Liver (tissue), 10 donors: ENCODE measurements at places on chromosomes 16 and 17.

- no peak for DNase-seq
Observed at GRCh38 chr17:57724026-57724728, 20.9 kb downstream of the CCDC182 start.

DNA sequence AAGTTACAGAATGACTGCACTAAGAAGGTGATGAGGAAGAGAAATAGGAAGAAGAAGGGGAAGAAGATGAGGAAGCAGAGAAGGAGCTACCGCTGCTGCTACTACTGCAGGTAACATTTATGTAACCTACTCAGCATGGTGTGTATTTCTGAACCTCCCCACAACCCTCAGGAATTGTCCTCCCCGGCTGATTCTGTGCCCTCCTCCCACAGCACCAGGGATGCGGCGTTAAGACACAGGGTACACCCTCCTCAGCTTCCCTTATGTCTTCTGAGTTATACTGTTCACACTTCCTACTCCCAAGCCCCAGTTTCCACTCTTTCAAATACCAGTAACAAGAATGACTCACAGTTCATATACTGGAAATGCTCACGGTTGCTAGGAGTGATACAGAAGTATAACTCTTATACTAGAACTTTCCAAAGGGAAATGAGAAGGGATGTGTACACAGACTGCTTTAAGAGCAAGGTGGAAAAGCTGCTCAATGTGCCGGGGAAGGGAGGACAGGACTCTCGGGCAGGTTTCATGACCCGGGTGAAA is 224.5 kb upstream of the PSMD7 start:
- no peak for DNase-seq

DNA sequence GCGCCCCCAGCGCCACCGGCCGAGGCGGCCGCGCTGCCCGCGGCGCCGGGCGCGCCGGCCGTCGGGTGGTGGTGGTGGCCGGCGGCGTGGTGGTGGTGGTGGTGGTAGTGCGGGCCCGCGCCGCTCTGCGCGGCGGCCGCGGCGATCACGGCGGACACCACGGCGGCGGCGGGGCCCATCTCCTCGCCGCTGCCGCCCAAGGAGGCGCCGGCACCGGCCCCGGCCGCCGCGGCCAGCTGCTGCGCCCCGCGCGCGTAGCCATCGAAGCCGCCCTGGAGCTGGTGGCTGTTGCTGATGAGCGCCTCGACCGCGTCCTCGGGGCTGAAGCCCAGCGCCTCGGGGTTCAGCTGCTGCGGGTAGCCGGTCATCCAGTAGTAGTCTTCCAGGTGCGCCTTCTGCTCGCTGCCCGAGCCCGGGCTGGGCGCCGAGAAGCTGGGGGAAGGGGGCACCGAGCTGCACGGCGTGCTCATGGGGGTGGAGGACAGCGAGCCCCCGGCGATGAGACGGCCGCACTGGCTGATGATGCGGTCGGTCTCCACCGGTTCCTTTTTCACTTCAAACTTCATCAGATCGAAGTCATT is 1.2 kb downstream of the MAF start:
- DNase-seq: peak; percentile 43

GRCh38 chr17:20291853-20292252 is 175.5 kb downstream of the LGALS9B start:
- no peak for DNase-seq

- no peak for DNase-seq
Observed at GRCh38 chr16:57131351-57131970, 39.1 kb downstream of the CPNE2 start.

DNA sequence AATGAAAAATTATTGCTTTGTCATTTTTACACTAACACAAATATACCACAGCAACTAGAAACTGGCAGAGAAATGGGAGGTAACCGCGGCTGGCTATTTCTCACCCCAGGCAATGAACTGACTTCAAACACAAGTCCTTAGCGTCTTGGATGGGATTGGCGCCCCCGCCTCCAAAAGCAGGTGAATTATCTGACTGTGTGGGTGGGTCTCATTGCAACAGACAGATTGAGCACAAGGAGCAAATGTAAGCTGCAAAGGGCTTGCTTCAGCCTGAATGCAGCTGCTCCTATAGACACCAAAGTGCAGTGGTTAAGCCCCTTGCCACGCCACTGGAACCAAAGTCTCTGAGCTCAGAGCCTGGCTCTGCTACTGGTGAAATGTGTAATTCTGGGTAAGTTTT is 225.0 kb downstream of the XYLT1 start:
- no peak for DNase-seq

- DNase-seq: no peak
Observed at GRCh38 chr17:63785556-63785955, 11.6 kb downstream of the DDX42 start.

DNA sequence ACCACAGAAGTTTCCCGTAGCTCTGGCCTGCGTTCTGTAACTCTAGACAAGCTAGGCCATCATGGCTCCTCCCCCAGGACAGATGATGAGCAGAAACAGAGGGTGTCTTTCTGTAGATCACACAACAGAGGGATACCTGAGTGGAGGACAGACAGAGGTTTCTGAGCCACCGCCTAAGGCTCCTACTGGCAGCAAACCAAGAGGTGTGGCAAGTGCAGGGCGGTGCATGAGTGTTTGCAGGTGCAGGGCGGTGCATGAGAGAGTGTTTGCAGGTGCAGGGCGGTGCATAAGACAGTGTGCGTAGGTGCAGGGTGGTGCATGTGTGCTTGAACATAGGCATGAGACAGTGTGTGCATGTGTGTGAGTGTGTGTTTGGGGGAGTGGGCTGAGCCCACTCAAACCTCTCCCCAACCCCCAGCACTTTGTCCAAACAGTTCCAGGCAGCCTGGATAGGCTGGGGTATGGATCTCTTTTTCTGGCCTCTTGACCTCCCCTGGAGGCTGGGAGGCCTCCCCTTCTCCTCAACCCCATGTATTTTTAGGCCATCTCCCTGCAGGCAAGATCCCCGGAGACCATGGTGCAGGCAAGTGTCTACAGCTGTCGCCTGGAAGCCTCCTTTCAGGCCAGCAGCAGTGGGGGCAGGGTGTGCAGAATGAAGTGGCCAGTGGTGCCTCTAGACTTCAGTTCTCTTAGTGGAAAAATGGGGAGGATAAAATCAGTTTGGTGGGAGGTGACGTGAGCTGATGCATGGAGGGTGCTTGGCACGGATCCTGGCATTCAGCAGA is 53.4 kb upstream of the CBX4 start:
- DNase-seq: no peak

DNA sequence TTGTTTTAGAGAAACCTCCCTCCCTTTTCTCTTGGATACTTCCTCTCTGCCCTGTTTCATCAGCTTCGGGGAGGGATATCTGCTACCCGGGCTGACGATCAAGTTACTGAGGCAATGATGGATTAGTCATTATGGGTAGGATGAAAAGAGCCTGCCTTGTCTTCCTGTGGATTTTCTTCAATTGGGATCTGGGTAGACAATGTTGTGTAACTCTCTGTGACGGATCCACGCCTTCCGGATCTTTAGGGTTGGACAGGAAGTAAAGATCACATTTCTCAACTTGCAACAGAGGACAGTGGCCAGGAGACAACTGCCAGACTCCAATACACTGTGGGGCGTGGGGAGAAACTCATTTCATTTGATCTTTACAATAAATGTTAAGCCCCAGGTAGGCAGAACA is 11.3 kb upstream of the CHST6 start:
- no peak for DNase-seq
